Stimulated activated CD4-positive, alpha-beta T cell treated with anti-CD3 and anti-CD28 coated beads, TNF-alpha, amount 100 ng/mL, for 48 hours (primary cell): ENCODE measurements at places on chromosomes 16 and 17.
A peak's percentile ranks its signal among the peaks of the same experiment; 100 is the strongest.

DNA sequence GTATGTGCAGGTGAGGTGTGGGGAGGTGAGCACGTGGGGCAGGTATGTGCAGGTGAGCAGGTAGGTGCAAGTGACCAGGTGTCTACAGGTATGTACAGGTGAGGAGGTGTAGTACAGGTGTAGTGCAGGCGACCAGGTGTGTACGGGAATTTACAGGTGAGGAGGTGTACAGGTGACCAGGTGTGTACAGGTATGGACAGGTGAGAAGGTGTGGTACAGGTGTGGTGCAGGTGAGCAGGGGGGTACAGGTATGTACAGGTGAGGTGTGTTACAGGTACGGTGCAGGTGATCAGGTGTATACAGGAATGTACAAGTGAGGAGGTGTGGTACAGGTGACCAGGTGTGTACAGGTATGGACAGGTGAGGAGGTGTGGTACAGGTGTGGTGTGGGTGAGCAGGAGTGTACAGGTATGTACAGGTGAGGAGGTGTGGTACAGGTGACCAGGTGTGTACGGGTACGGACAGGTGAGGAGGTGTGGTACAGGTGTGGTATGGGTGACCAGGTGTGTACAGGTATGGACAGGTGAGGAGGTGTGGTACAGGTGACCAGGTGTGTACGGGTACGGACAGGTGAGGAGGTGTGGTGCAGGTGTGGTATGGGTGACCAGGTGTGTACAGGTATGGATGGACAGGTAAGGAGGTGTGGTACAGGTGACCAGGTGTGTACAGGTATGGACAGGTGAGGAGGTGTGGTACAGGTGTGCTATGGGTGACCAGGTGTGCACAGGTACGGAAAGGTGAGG, 12.8 kb upstream of the DBNDD1 start:
- DNase-seq = no peak

GRCh38 chr16:70612931-70613330, 33.4 kb upstream of the IL34 start:
- no peak for DNase-seq

GRCh38 chr16:27269300-27270150, 953 bp upstream of the NSMCE1 start:
- DNase-seq = no peak

DNA sequence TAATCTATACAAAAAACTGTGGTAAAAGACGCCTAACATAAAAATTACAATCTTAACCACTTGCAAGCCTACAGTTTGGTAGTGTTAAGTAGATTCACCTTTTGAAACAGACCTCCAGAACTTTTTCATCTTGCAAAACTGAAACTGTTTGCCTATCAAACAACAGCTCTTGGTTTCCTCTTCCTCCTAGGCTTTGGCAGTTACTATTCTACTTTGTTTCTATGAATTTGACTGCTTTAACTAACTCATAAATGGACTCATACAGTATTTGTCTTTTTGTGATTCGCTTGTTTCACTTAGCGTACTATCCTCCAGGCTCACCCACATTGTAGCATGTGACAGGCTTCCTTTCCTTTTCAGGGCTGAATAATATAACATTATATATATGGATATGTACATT, 97.0 kb downstream of the PRKCA start:
- no peak for DNase-seq

GRCh38 chr17:17767154-17767869, 69.5 kb downstream of the SREBF1 start:
- DNase-seq = no peak

DNA sequence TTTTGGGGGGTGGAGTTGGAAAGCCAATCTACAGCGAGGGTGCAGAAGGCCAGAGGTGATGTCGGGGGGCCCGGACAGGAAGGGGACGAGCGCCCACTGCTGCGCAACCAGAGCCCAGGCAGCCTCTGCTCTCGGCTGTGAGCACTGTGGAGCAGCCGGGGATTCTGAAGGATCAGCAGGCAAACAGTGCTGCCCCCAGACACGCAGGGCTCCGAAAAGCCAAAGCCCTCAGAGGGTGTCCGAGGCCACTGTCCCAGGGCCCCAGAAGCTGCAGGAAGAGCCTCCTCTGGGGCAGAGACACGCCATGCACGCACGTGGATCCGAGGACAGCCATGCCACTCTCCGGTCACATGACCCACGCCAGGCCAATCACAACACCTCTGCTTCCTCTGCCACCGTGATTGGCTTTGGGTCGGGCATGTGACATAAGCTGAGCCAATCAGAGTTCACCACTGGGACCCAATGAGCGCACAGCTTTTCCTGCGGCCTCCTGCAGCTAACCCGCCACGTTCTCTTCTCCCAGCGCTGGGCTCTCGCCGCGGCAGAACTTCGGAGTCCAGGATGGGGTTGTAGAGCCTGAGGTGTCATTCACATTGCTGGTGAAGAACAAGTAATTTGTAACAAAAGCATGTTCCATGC, 40.7 kb downstream of the ACTG1 start:
- DNase-seq = no peak

DNA sequence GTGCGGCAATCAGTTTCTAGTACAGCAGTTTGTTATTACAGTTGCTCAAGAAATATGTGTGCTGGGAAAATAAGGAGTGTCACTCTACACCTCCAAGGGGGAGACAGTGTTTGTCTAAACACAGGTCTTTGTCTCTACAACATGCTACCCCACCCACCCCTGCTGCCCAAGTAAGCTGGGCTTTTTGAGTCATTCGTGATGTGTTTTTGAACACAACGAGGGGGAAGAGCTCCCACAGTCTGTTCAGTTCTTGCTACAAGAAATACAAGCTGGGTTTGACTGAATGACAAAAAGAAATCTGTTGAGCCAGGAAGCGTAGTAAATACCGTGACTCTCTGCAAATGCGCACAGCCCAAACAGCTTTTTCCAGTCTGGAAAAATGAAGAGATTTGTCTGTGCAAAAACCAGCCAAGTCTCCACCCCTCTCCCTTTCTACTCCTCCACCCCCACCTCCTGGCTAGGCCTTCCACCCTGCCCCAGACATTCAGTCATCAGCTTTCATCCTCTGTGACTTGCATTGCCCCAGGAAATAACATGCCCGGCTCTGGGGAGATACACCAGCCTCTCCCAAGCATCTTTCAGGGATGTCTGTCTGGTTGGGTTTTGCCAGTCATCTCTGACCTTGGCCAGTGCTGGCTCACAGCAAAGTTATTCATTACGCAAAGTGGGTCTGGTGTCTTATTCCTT, 25.7 kb downstream of the CHD9 start:
- no peak for DNase-seq

DNA sequence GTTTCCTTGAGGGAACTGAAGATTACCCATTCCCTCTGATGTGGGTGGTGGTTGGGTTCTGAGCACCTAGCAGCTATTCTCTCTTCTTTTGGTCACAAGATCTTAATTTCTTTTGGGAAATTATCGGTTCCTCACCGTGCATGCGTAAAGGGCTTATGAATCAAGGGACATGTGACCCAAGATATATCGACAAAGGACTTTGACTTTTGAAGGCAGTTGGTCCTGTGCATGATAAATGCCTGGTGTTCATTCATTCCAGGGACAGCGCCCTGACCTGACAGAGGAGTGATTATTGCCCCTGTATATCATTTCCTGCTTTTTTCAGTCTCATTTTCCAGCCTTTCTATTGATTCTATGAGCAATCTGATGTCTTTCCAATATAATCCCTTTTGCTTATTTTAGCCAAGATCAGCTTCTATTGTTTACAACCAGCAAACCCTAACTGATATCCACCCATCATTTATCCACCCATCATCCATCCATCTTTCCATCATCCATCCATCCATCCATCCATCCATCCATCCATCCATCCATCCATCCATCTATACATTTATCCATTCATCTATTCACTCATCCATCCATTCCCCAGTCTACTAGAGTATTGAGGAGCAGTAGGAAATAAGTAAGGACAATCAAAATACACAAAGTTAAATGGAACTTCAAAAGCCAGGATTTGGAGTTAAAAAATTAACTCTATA, 25.1 kb downstream of the ASIC2 start:
- no peak for DNase-seq

DNA sequence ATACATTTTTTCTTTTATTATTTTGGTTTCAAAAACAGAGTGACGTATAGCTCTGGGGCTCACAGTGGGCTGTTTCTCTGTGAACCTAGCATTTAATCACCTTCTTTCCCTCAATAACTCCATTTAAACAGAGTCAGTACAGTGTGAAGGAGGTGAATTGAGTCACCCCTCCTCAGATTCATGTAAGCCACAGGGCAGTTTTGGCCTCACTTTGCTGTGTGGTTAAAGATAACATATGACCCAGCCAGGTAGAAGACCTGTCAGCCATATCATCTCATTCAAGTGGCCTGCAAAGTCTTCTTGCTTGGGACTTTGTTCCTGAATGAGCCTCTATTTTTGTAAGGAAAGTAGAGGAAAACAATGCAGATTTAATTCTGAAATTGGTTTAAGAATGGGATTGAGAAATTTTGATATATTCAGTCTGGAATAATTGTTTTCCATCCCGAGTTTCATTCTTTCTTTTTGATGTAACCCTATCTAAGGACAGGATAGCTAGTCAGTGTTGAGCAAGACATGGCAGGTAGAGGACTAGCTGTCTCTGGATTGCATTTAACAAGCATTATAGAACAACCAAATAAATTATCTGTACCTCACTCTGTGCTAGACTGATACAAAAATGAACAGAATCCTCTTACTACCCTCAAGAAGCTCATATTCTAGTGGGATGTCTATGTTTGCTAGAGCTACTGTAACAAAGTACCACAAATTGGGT, 13.1 kb downstream of the MAP2K6 start:
- no peak for DNase-seq

DNA sequence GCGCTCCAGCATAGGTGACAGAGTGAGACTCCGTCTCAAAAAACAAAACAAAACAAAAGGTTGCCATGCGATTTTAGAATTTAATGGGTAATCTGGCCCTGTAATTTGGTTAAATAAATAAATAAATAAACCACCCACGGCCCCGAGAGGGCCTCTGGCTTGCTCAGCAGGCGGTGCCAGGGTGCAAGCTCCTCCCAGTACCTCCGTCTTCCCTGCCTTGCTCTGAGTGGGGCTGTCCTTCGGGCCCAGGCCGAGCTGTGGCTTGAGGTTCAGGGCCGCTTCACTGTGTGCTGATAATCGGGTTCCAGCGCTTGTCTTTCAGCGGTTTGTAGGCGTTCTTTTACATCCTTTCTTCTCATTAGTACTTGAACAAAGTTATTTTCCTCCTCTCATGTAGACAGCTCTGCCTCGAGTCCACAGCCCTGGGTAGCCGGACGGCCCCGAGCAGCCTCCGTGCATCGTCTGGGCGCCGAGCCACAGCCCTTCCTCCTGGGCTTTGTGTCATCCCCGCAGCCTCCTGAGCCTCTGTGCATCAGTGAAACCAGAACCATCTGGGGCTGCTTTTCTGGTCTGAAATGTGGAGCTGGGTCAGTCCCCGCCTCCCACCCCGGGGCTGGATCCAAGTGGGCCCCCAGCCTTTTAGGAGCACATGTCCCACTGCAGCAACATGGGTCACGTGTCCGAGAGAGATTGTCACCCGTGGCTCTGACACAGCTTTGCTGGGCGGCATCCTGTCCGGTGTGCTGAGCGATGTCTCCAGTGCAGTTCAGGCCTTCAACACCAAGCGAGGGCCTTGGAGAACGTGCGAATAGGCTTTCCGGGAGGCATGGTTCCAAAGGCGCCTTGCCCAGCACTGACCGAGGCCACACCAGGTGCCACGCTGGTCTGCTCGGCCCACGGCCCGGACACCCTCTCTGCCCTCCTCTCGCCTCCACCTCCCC, 157.4 kb upstream of the CHMP6 start:
- DNase-seq = no peak

GRCh38 chr17:77649717-77650211, 308.7 kb upstream of the TNRC6C start:
- no peak for DNase-seq

GRCh38 chr16:89422905-89423630, 67.3 kb downstream of the ANKRD11 start:
- DNase-seq = peak; percentile 60

DNA sequence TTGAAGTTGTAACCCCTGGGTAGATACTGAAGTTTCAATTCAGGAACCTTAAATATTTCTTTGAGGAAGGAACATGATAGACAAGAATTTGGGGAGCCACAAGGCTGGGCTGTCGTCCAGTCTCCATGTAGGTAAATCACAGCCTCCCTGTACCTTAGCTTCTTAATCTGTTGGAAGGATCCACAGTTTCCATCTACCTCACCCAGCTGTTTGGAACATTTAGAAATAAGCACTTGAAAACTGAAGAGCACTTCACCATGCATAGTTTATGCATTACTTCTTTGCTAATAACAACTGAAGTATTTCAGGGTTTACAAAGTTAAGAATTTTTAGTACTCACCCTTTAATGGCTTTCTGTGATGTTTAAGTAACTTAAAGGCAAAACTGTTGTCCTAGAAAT, 17.2 kb downstream of the TXNDC11 start:
- DNase-seq = no peak

DNA sequence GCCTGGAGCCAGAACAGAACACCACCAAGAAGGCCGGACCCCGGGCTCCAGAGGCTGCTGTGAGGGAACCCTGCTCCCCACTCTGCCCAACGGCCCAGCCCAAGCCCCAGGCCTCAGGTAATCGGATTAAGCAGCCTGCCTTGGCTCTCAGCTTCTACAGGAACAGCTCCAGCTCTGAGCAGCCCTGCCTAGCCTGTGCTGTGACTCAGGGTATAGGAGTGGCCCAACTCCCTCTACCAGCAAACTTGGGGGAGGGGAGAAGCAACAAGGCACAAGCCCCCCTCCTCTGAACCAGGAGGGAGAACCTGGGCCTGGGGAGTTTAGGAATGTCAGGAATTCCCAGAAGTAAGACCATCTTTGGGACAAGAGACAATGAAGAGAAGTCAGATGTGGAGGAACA, 849 bp upstream of the SOX15 start:
- DNase-seq = no peak

GRCh38 chr16:79164388-79164995, 436.0 kb downstream of the MAF start:
- no peak for DNase-seq

GRCh38 chr17:42129109-42129837, 6.7 kb downstream of the HSPB9 start:
- no peak for DNase-seq

DNA sequence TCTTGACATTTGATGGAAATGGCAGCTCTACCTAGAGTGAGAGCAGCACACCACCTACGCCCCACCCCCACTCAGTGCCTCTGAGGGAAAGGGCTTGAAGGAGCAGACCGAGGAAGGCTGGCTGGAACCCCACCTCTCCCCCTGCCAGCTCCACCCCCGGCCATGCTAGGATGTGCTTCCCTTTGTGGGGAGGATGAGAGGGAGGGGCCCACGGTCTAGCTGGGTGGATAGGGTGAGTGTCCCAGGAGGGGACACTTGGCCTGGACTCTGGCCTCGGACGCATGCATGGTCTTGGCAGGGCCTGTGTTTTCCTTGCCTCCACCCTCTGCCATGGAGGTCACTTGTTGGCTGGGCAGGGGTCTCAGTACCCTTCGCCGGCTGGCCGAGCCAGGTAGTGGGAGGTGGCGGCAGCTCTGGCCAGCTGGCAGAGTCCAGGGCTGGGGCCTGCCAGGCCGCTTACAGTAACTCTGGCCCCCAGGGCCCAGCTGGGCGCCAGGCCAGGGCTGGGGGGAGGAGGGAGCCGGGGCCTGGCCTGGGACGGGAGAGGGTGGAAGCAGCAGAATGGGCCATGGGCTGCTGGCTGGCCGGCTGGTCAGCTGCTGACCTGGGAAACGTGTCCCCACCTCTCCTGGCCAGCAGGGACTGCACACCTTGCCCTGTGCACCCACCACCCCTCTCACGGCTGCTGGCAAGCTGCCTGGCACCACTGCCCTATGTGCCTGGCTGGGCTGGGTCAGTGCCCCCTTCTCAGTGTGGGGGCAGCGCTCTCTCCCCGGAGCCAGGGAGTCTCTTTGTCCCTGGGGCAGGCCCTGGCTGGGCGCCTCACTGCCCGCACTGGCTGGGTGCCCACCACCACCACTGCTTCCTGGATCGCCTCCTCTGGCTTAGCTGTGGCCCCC, 23.0 kb downstream of the RARA start:
- no peak for DNase-seq
